ENCODE measurements at places on chromosomes 1 and 21.

DNA sequence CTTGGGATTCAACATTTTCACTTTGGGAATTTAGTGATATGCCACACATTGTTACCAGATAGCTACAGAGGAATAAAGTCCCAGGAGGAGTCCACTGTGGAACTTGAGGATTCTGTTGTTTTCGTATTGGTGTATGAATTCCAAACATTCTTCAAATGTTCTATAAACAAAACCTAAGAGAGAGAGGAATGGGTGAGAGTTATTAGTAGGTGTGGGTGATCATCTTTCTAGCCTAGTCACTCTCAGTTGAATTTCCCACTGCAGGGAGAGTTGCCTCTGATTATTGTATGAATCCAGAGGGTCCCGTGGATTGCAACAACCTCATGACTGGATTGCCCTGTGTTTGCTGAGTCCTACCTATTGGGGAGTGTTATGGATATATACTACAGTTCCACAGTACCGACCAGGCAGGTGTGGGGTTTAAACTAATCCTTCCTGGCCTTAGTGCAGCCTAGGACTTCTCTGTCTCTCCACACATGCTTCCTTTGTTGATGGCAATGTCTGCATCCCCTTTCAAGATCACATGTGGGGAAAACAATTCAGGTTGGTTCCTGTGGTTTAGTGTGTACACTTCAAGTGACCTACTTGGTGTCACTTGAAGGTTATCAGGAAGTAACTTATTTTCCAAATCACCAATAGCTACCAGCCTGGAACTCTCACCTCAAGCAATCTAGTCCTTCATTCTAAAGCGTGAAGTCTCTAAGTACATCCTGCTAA is 91.8 kb downstream of the ADCY10 start:
- no peak for DNase-seq

- DNase-seq, result no peak
Observed at GRCh38 chr1:59767119-59767518, 47.6 kb upstream of the HOOK1 start.

- DNase-seq, result no peak
Observed at GRCh38 chr1:48472638-48473037, 634 bp upstream of the SPATA6 start.

- no peak for DNase-seq
Observed at GRCh38 chr21:26049803-26050202, 120.8 kb downstream of the APP start.

- DNase-seq, result no peak
Observed at GRCh38 chr1:36707221-36707620, 224.5 kb upstream of the CSF3R start.

DNA sequence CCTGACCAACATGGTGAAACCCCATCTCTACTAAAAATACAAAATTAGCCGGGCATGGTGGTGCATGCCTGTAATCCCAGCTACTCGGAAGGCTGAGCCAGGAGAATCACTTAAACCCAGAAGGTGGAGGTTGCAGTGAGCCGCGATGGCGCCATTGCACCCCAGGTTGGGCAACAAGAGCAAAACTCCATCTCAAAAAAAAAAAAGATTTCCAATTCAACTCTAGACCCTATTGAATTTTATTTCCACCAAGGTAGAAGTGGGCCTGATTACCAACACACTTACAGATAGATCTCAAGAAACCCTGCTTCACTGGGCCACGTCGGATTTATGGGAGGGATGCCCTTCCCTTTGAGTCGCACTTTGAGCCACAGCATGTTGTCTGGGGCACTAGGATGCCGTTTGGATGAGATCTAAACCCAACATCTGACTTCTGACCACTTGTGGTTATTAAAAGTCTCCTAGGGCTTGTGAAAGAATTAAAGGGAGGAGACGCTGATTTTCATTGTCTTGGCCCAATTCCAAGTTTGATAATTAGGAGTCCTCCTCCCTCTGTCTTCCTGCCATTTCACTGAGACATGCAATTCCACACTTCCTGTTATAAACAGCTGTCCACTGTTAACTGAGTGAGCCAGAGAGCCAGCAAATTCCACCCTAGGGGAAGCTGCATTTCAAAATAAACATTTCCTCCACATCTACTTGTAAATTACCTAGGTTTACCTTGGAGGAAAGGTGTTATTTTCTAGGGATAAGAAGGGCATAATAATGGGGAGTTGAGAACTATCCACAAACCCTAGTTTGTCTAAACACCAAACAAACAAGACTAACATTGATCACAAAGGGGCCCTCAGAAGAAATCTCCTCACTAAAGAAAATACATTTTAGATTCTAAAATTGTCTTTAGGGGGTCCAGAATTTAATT is 5.2 kb upstream of the RERE start:
- DNase-seq, result no peak

GRCh38 chr1:44220755-44221154 is 7.5 kb downstream of the DMAP1 start:
- DNase-seq, result no peak
